SIG-M5 (cell line): ENCODE measurements at places on chromosomes 2 and 18.

DNA sequence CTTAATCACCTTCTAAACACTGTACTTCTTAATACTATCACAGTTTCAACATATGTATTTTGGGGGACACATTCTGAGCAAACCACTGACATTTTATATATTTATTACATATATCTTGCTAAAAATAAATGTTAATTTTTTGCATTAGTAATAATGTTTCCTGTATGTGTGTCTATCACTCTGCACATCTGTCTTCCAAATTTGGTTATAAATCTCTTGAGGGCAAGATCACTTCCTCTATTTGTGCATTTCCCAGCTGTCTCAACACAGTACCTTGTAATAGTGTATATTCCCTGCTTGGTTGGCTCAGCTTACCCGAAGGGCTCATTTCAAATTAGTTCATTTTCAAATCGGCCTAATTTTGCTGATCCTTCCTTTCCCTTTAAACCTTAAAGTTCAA is 617.1 kb upstream of the GYPC start:
- no peak for DNase-seq

DNA sequence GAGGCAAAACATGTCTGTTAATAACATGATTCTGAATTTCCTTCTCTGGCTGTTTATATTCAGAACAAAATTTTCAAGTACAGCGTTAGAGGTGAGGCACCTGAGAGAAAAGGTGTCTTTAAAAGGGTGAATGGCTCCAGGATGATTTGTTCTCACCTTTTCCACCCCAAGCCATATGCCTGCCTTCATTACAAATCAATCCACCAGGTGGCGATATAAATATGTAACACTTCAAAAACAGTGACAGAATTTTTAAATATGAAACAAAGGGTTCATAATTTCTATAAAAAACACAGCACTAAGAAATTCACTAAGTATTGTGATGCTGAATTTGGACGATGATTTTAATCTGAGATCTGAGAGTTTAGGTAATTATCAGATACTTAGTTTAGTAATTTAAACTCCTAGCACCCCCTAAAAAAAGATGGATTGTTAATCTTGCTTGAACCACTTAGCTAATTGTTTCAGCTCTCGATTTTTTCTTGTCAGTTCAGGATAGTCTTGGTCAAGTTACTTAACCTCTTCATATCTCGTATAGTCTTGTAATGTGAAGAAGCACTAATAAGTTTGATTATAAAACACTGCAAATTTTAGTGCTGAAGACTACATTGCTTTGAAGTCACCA is 528.8 kb downstream of the CPS1 start:
- DNase-seq: no peak

GRCh38 chr2:74759986-74760385 is 73.9 kb upstream of the HK2 start:
- no peak for DNase-seq

DNA sequence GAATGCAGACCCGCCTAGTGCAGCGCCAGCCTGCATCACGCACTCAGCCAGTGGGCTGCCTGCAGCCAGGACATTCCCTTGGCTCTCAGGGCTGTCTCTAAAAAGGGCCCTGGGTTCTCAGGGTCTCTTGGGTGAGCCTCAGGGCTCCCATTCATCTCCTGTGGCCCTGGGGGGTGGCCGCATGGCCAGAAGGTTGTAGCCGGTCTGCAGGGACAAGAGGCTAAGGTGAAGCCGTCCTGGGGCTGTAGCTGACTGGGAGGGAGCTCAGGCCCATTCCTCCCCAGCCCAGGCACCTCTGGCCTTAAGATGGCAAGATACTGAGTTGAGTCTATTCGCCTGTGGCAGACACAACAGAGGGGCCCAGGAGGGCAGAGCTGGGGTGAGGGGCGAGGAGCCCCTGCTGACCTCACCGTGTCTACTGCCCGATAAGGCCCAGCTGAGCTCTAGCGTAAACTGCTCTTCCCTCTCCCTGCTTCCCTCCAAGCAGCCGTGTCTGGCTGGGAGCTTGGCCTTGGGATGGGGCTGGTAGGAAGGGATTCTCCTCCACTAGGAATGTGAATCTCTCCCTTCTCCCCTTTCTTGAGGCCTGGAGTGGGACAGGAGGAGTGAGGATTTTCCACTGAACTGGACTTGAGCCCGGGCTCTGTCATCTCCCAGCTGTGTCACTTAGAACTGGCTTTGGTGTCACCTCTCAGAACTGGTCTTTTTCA is 37.9 kb downstream of the INHBB start:
- DNase-seq: no peak

DNA sequence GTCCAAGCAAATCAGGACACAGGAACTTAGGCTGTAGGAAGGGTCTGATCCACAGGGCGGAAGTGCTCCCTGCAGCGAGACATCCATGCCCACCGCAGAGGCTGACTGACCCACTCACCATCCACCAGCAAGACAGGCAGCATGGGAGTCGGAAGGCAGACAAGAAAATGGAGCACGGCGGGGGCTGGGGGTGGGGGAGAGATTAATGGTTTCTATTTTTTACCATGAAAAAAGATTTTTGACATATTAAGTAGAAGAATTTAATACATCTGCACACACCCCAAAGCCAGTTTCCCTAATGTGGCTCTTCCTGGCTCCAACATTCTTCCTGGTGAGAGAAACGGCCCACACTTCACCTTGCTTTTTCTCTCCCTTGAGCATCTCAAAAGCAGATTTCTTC is 55.1 kb upstream of the ST8SIA3 start:
- DNase-seq: no peak

- DNase-seq: no peak
These were observed 258.1 kb downstream of the LNPK start for GRCh38 chr2:175744000-175744399.

GRCh38 chr2:60962528-60962927 is 55.0 kb upstream of the PEX13 start:
- no peak for DNase-seq

DNA sequence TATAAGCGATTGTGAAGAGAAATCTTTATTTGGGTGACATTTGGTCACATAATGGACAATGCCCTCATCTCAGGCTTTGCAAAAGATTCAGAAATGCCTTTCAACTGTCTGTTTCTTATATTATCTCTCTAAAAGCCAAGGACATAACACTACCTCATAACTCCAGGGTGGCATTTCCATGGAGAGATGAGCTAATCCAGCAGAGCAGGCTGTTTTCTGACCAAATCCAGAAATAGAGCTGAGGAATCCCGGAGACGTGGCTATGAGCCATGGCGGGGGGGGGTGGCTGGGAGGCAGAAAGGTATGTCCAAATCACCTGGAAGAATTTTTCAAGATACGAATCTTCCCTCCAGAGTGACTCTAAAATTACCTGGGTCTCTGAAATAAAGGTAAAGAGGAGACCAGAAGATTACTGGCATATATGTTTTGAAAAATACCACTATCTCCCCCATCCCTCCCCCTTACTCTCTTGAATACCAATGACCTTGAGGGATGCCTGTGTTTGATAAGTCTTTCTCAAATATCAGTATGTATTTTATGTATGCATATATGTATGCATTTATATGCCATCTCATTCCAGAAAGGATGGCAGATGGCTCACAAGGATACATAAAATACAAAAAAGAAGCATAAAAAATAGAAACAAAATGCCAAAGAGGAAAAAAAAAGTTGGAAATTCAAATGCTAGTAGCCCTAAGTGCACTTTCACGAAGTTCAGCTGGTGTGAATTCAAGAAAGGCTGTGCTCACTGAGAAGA is 296.0 kb upstream of the MGAT5 start:
- no peak for DNase-seq

- DNase-seq: peak; percentile 79
These were observed 40.1 kb downstream of the ODC1 start for GRCh38 chr2:10407841-10408648.

DNA sequence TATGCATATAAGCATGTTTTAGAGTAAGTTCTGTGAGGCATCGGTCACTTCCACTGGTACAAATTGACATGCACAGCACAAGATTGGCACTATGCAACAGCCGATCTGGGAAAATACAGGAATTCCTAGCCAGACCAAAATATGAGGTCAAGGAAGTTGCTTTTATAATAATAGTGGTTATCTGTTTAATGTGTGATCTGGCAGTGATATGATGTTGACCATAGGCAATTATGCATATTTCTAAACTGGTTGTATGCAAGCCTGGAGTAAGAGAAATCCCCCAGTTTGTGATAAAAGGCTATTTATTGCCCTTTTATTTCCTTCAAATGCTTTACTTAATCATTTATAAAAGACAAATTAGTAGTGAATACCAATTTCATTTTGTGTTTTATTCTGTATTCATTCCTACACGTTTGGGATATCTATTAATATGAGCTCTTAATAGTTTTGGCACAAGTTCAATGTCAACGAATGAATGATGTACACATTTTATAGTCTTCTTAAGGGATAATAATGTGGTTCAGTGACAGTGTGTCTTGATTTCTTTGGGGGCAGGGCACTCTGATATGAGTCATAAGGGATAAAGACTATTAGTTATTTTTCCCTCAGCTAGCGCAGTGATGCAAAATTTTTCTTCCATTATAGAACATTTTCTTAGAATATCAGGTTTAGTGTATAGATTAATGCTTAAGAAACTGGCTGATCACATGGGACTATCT is 34.7 kb upstream of the ZEB2 start:
- DNase-seq: no peak

DNA sequence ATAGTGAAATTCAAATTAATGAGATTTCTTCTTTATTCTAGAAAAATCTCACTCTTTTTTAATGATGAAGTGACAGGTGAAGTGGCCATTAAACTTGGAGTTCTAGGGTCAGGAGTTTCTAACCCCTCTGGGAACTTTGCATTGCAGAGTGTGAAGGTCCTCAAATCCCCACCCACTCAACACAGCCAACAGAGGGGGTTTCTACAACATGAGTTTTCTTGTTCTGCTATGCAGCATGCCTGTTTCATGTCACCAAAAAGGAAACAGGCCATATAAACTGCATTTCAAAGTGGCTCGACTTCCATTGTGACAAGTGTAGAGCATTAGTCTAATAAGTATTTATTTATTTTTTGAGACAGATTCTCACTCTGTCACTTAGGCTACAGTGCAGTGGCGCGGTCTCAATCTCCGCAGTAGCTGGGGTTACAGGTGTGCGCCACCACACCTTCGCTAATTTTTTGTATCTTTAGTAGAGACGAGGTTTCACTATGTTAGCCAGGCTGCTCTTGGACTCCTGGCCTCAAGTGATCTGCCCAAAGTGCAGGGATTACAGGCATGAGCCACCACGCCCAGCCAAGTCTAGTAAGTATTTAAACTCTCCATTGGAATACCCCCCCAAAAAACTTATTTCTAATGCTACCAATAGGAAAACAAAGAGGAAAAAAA is 146.1 kb upstream of the ZFP36L2 start:
- no peak for DNase-seq

GRCh38 chr18:53135654-53136053 is 795.7 kb downstream of the DCC start:
- no peak for DNase-seq

- DNase-seq: no peak
These were observed 52.2 kb downstream of the CRACDL start for GRCh38 chr2:98883780-98884211.

GRCh38 chr2:33074197-33074596 is 127.4 kb downstream of the LTBP1 start:
- no peak for DNase-seq

- no peak for DNase-seq
These were observed 7.1 kb upstream of the GALNT3 start for GRCh38 chr2:165801176-165801575.

DNA sequence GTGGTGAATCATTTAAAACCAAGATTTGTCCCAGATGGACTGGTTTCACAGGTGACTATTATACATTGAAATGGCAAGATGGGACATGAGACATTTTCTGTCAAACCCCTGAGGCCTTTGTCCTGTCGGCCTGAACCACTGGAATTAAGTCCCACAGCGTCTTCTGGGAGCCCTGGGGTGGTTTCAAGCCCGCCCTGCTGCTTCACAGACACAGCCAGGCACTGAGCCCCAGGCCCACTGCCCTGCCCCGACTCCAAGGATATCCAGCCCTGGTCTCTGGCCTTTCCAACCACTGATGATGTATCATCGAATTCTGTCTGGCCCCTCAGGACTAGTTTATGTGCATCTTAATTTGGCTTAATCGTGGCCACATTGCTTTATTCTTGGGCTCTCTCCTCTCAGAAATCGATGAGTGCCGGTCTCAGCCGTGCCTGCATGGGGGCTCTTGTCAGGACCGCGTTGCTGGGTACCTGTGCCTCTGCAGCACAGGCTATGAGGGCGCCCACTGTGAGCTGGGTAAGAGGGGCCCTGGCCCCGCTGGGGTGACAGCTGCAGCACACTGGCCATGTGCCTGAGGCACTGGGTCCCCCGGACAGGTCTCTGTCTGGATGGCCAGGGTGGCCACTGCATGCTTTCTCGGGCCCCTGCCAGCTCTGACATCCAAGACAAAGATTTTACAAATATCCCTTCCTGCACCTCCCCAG is 39.5 kb downstream of the MTERF4 start:
- DNase-seq: no peak

DNA sequence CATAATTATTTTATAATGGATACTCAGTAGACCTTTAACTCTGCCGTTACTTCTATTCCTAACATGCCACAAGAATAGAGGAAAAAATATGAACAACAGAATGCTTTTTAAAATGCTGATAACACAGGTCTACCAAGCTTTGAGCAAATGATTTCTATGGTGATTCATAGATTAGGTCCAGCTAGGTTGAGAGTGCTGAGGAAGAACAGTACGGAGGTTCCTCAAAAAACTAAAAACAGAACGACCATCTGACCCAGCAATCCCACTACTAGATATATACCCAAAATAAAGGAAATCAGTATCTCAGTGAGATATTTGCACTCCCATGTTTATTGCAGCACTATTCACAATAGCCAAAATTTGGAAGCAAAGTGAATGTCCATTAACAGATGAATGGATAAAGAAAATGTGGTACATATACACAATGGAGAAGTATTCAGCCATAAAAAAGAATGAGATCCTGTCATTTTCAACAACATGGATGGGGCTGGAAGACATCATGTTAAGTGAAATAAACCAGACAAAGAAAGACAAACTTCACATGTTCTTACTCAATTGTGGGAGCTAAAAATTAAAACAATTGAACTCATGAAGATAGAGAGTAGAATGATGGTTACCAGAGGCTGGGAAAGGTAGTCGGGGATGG is 111.6 kb upstream of the SERTAD2 start:
- DNase-seq: no peak

GRCh38 chr2:134764164-134764563 is 45.4 kb upstream of the TMEM163 start:
- no peak for DNase-seq

GRCh38 chr2:239110595-239111048 is 262.7 kb downstream of the TWIST2 start:
- no peak for DNase-seq

- DNase-seq: no peak
These were observed 143.5 kb upstream of the SP5 start for GRCh38 chr2:170571612-170572011.

GRCh38 chr2:80302314-80303005 is 2.1 kb downstream of the LRRTM1 start:
- no peak for DNase-seq
